Kidney (tissue), 22 donors: ENCODE measurements at places on chromosomes 5 and 9. TPM values are rescaled to one million over a fixed set of nuclear protein-coding genes. Genes with fewer than 3 reads are reported as not detected.

DNA sequence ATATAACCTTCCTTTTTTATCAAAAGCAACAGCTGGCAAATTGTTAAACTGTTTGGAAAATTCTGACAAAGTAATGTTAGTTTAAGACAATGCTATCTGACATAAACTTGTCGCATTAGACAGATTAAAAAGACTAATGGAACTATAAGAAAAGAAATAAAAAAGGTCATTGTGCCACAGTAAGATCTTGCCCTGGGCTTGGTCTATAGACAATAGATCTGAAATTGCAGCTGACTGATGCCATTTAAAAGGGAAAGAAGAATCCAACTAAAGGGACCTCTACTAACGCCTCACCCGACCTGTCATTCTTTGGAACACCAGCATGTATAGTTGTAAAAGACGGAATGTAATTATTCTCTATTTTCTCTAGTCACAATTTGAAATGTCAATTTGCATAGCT, 644.4 kb upstream of the GRAMD2B start:
- no peak for DNase-seq

DNA sequence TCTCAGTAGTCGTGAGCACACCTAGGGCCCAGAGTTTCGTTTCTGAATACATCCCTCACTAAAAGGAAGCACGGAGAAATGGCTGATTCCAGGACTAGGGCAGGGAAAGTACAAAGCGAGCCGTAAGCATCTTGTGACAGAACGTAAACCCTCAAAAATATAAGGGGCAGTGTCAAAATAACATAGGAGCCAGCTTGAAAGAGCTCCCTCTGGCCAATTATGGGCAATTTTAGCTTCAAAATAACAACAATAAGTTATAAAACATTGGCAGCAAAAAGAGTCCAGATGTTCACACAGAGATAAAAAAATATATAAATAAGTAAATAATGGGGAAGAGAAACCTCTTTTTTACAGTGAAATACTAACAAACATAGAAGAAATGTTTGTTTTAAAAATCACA, 18.5 kb upstream of the GLIS3 start:
- peak; percentile 50 for DNase-seq

GRCh38 chr9:37547328-37547878, 28.8 kb downstream of the FBXO10 start:
- DNase-seq: no peak

GRCh38 chr5:172542651-172543131, 88.4 kb upstream of the SH3PXD2B start:
- no peak for DNase-seq

SETD9 gene
- total RNA-seq: 9.3 TPM

MARVELD2 gene
- 41.2 TPM for total RNA-seq

DNA sequence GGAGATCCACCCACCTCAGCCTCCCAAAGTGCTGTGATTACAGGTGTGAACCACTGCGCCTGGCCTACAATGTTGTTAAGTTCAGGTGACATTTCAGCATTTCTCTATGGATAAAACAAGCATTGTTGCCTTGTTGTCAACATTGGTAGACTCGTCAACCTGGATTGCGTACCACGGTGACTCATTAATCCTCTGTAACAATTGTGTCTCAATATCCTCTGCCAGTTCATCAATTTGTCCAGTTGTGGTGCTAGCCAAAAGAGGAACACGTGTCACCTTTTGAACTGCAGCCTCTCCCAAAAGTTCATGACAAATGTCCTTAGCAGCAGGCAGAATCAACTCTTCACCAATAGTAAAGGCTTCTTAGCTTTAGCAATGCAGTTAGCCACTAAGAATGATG, 46.3 kb upstream of the LARP1 start:
- DNase-seq: no peak

LMBRD2 gene
- total RNA-seq: 13.6 TPM

EGFLAM gene
- total RNA-seq: 5.1 TPM

SLC24A2 gene
- total RNA-seq: not detected

CENPH gene
- 3.1 TPM for total RNA-seq

RNF44 gene
- 61.8 TPM for total RNA-seq
